ENCODE measurements at places on chromosomes 2 and 18. TPM values are rescaled to one million over a fixed set of nuclear protein-coding genes. Genes with fewer than 3 reads are reported as not detected.

STAT4 gene
- 2.4 TPM for total RNA-seq

METTL21A gene
- total RNA-seq: 18.6 TPM

- no peak for DNase-seq
- H3K27me3 ChIP-seq: peaks cover 46% of the 10 kb centered on the region
- H3K4me3 ChIP-seq: no peak overlapping the region
- H3K4me1 ChIP-seq: no peaks in the 10 kb centered on the region
These were observed 75.4 kb downstream of the CERKL start for GRCh38 chr2:181581534-181581933.

GRCh38 chr2:142957144-142957543 lies 79.7 kb downstream of the KYNU start:
- H3K4me3 ChIP-seq: no peak overlapping the region
- H3K36me3 ChIP-seq: no peaks in the 10 kb centered on the region
- no peaks in the 10 kb centered on the region for H3K27me3 ChIP-seq
- peaks cover 14% of the 10 kb centered on the region for H3K4me1 ChIP-seq

GRCh38 chr18:76136701-76137100 lies 358.3 kb downstream of the ZNF516 start:
- no peaks in the 10 kb centered on the region for H3K27me3 ChIP-seq
- peaks cover 6% of the 10 kb centered on the region for H3K36me3 ChIP-seq
- H3K4me3 ChIP-seq: no peak overlapping the region
- H3K4me1 ChIP-seq: peaks cover 11% of the 10 kb centered on the region
- no peak for DNase-seq

- no peak for DNase-seq
- H3K27ac ChIP-seq: no peak overlapping the region
- no peaks in the 10 kb centered on the region for H3K27me3 ChIP-seq
These were observed 64.0 kb downstream of the REL start for GRCh38 chr2:60945341-60945740.

- no peak overlapping the region for H3K4me3 ChIP-seq
- peaks cover 90% of the 10 kb centered on the region for H3K27me3 ChIP-seq
- DNase-seq: no peak
These were observed 14.3 kb upstream of the ANKRD53 start for GRCh38 chr2:70964133-70964532.
